Stimulated activated CD8-positive, alpha-beta memory T cell treated with anti-CD3 and anti-CD28 coated beads, Interleukin-4, amount 100 ng/mL, for 1 hour (primary cell): ENCODE measurements at places on chromosomes 1 and 21.

DNA sequence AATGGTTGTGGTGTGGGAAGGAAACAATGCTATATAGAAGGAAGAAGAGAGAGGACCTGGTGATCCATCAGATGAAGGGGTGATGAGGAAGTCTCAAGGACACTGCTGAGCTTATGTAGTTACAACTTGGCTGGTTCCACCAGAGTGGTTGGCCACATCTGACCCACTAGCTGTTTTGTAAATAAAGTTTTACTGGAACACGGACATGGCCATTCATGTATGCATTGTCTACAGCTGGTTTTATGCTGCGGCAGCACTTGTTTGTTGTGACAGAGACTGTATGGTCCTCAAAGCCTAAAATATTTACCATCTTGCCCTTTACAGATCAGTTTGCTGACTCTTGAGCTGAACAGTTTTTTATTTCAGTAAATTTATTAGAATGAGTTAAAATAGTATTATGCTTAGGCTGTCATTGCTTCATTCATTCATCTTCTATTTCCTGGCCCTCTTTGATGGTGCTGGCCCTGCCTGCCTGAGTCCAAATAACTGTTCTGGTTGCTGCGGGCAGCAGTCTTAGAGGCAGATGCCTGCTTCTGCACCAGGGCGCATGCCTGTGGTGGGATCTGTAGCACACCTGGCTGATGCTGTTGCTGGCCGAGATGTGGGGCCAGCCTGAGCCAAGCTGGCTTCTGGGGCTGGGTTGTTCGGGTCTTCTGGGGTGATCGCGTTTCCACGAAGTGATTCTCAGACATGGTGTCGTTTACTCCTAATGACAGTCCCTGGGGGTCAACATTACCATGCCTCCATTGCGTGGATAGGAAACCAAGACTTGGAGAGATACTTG, 61.4 kb upstream of the WNT4 start:
- DNase-seq = no peak

DNA sequence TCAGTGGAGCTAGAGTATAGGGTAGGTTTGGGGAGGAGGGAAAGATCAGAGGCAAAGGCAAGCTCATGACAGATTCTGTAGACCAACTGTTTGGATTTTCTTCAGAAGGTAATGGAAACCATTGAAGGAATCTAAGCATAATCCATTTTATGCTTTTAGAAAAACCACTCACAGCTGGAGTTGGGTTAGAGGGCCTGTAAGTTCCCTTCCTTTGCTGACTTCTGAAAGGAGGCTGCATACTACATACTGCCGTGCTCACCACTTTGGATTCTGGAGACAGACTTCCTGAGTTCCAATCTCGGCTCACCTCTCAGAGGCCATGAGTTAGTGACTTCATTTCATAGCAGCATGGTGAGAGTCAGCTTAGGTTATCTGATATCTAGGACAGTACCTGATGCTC, 6.4 kb upstream of the SYT2 start:
- no peak for DNase-seq

DNA sequence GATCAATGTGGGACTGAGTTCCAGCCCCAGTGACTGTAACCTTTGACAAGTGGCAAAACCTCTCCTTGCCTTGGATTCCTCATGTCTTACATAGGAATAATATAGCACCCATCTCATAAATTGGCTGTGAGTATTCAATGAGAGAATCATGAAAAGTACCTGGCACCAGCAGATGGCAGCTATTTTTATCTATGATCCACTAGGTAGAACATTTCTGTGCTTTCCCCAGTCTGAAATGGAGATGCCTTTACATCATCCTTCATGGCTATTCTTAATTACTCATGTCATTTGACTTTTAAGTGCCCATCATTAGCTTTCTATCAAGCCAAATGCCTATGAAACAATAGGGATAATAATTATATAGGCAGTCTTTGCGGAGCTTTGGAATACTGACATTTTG, 130.1 kb downstream of the TGFB2 start:
- no peak for DNase-seq

- DNase-seq = no peak
Measured at GRCh38 chr1:226659641-226660040, 79.4 kb downstream of the ITPKB start.

- DNase-seq = no peak
Measured at GRCh38 chr1:236451796-236452373, 57.8 kb downstream of the EDARADD start.

- DNase-seq = no peak
Measured at GRCh38 chr1:175219774-175220173, 27.2 kb upstream of the KIAA0040 start.

- no peak for DNase-seq
Measured at GRCh38 chr1:63000508-63000907, 216.6 kb downstream of the ATG4C start.
